ENCODE measurements at places on chromosomes 1 and 21.

DNA sequence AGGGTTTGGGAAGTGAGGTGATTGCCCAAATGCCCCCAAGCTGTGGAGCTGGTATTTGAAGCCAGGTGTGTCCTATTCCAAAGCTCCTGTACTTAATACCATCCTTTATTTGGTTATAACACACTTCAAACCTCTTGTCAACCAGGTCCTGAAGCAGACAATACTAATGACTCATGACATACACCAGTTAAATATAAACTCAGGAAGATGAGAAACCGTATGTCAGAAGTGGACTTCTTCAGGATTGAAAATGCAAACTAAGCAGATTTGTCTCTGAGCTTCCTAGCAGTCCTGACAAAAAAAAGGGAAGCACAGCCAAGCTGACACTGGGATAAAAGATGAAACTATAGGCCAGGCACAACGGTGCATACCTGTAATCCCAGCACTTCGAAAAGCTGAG is 70.6 kb downstream of the ALPL start:
- DNase-seq = no peak

DNA sequence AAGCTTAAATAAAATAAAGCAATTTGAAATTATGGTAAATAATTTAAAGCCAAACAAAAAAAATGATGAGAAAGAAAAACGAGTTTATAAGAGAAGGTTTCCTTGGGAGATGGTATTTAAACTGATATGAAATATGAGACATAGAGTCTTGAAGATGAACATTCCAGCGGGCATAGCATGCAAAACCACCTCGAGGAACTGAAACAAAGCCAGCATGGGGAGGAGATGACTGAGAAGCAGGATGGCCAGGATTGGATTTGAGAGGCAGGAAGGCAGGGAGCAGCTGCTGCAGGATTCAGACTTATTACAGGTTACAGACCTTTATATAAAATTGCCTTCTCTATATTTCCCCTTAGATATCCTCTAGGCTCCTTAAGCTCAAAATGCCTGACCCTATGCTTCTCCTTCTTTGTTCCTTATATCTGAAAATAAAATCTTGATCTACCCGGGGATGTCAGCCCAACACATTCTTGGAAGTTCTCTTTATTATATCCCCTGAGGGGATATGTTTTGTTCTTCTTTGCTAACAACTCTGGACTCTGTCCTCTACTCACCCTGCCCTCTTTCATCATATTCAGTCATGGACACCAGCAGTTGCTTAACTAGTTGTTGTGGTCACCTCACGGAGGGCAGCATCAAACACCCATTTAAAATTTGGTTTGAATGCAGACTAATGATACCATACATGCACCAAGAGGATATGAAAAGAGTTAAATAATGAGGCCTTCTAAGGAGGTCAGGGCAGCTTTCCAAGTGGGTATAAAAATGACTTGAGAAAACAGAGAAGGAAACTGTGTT is 719.1 kb upstream of the B3GALT2 start:
- DNase-seq = no peak

- DNase-seq = no peak
These were observed 10.6 kb downstream of the LCA5L start for GRCh38 chr21:39434950-39435349.

DNA sequence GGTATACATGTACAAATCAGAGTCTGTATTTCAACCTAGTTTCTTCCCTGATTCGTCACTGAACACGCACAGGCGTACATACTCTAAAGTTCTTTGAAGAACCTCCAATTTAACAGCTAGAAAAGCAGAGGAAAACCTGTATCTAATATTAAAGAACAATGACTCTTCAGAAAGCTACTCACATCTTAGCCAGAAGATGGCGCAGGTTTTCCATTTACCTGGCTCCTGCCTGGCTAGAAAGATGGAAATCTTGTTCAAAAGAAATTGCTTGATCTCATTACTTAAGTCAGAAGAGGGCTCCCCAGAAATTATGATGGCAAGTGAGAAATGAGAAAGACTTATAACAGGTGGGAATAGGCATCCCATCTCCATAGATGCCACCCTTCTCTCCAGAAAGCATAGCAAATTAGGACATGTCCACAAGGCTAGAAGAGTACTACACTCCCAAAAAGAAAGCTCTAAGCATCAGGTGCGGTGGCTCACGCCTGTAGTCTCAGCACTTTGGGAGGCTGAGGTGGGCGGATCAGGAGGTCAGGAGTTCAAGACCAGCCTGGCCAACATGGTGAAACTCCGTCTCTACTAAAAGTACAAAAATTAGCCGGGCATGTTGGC is 19.0 kb upstream of the L1TD1 start:
- no peak for DNase-seq

- no peak for DNase-seq
These were observed 1.8 kb downstream of the SUMO3 start for GRCh38 chr21:44815852-44816628.

DNA sequence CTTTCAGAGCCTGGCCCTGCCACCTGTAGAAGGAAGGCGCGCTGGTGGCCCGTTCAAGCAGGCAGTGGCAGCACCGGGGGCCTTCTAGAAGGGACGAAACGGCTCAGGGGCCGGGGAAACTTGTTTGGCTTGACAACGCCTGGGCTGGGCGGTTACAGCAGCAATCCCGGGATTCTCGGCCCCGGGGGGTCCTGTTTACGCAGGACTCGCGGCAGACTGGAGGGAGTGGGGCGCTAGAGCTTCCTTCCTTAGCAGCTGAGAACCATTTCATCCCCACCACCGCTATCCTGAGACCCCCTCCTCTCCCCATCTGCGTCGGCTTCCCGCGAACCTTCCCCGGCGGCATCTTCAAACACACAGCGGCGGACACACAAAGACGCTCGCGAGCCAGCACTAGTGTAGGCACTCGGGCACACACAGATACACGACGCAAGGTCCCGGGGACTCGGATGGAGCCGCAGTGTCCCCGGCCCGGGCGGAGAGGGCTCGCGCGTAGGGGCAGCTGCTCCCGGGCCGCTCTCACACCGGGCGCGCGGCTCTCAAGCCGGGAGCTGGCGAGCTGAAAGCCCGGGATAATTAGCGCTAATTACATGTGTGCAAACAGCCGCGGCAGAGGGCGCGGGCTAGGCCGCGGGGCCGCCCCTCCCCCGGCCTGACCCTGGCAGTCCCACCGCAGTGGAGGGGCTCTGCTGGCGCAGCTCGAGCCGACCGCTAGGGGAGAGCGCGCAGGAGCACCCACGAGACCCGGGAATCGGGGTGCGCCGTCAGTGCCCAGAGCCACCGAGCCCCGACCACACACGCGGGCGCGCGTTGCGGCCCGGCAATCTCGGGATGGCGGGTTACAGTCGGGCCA is 271.4 kb downstream of the FOXD2 start:
- no peak for DNase-seq

GRCh38 chr1:159184201-159184600 is 12.8 kb downstream of the CADM3 start:
- no peak for DNase-seq

GRCh38 chr1:192475970-192476369 is 99.6 kb upstream of the RGS1 start:
- no peak for DNase-seq

DNA sequence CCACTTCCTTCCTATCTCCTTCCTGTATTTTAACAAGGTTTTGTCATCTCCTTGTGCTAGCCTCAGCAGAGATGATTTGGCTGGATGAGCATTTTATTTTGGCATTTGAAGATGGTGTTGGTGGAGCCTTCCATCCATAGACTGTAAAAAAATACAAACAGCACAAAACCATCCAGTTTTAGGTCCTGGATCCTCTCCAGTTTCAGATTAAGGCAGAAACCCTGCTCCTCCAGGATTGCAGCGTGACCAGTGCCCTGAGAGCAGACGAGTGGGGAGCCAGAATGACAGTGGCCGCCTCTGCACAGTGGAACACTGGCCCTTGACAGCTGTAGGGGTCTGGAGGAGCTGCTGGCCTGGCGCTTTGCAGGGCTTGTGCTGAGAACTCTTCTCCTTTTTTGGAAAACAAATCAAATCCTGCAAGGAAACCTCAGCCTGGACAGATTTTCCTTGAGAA is 72.2 kb upstream of the GADD45A start:
- DNase-seq = no peak

DNA sequence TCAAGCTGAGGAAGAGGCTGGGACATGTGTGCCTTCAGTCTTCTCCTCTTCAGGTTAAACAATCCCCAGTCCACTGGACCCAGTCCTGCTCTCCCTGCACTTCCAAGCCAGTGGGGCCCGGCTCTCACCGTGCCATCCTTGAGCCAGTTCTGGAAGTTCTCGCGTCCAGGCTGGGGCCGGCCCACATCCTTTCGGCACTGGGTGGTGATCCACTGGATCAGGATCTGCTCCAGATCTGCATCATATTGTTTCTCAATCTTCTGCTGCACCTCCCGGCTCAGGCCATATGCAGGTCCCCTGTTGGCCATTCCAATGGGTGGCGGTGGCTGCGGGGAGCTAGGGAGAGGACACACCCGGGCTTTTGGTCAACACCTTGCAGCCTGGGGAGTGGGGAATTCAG is 5.1 kb downstream of the TAGLN2 start:
- DNase-seq = no peak

GRCh38 chr1:244029124-244029523 is 22.0 kb upstream of the ZBTB18 start:
- no peak for DNase-seq
